Inflammatory macrophage treated with lipopolysaccharide for 1 hour (primary cell): ENCODE measurements at places on chromosomes 7 and 10.

DNA sequence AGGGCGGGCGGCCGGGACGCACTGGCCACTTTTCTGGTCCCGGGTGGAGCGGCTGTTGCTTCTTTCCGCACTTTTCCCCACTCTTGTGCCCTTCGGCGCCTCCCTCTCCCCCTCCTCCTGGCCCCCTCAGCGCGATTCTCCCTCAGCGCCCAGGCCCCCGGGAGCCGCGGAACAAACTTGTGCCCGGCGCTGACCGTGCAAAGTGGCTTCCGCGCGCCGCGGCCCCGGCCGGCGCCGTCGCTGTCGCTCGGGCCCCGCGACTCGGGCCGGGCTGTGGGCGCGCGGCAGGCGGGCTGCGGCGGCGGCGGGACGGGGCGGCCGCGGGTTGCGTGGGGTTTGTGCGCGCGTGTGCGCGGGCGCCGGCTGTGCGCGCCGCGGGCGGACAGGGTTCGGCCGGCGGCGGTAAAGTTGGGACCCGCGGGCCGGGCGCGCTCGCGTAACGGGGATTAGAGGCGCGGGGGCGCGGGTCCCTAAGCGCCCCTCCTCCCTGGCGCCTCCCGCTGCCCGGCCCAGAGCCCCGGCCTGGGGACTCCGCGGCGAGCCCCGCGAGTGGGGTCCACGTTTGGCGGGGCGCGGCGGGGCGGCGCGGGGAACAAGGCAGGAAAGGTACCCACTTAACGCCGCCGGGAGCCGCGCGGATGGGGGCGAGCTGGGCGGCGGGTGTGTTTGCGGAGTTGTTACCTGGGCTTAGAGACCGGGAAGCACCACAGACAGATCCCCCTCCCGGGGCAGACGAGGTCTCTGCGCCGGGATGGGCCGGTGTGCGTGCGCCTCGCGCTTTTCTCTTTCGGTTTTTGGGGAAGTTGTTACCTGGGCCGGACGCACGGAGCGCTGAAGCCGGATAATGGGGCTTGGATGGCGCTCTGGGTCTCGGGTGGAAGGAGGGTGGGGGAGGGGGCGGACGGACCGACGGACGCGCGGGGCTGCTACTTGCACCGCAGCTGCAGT lies 860 bp downstream of the ZEB1 start:
- no peak for DNase-seq

DNA sequence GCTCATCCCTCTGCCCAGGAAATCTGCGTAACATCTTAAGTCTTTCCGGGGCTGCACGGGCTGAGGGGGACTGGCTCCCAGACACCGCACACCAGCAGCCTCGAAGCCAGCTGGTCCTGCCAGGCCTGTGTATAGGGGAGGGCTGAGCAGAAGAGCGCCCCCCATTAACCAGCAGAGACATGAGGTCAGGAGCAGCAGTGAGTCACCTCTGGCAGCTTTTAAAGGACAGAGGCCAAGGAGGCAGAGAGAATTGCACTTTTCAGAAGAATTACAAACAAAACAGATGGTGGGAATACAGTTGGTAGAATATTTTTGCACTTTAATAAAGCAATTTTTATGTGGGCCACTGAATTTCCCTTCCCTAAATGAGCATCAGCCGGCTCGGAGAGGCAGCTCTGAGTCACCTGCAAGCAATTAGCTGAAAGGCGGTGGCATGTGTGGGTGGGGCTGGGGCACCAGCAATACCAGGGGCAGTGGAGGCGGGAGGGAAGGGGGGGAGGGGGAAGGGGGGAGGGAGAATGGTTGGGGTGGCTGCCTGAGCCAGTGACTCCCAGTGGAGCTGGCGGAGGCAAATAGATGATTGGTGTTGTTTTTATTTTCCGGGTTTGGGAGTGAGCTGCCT lies 39.1 kb downstream of the GOLGA7B start:
- peak; percentile 18 for DNase-seq

- DNase-seq = peak; percentile 22
These were observed 75.6 kb downstream of the CCDC6 start for GRCh38 chr10:59830601-59831259.

DNA sequence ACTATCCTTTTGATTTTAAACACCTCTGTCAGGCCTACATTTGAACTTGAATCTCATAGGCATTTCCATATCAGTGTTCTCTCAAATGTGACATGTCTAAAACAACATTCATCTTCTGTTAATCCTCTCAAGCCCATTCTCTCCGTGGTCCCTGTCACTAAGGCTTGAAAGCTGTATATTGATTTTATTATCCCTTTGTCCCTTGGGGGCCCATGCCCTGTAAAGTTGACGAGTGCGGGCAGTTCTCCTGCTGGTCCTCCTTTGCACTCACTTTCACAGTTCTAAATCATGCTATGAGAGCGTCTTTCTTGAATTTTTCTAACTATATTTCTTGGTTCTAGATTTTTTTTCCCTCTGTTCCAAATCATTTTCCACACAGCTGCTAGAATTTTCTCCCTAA lies 27.3 kb downstream of the GALNT11 start:
- no peak for DNase-seq

DNA sequence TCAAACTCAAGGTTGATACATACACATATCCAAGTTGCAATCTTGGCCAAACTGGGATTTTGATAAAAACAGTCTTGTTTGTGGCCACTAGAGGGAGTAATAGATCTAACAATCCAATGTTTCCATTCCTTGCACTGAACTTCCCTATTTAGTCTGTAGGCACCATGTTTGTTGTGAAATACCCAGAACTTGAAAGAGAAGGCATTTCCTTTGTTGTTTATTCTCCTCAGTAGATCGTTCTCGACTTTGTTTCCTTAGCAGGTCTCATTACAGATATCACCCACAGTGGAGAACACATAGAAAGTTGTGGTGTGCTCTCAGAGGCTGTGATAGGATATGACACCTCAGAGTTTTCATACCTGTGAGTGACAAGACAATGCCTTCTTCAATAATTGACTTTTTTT lies 70.3 kb upstream of the MXI1 start:
- peak; percentile 85 for DNase-seq

DNA sequence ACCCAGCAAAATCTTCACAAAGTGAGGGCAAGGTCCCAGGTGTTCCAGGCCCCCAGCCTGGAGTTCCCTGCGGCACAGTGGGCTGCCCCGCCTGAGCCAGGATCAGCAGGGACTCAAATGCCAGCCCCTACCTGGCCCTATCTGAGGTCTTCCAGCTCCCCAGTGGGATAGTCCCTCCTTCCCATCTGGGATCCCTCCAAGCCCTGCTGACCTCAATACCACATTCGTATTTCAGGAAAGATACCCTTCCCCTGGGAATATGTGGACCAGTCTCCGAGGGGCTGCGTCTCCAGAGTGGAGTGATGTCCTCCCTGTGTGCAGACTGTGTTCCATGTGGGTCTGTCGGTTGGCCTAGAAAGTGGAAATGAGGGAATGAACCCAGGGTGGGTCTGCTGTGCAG lies 40.9 kb downstream of the ELFN1 start:
- no peak for DNase-seq
